Activated T-helper 1 cell treated with anti-CD3 and anti-CD28 coated beads, Interleukin-12 subunit alpha, Interleukin-12 subunit beta, Interleukin-2, Interleukin-4 antibody, amounts not matched to agents 30 ng/mL and 10 ng/mL and 1 ng/mL, durations not matched to agents 14 hours and 24 hours and 36 hours (primary cell): ENCODE measurements at places on chromosomes 7 and 10. TPM values are rescaled to one million over a fixed set of nuclear protein-coding genes. Genes with fewer than 3 reads are reported as not detected.

DNA sequence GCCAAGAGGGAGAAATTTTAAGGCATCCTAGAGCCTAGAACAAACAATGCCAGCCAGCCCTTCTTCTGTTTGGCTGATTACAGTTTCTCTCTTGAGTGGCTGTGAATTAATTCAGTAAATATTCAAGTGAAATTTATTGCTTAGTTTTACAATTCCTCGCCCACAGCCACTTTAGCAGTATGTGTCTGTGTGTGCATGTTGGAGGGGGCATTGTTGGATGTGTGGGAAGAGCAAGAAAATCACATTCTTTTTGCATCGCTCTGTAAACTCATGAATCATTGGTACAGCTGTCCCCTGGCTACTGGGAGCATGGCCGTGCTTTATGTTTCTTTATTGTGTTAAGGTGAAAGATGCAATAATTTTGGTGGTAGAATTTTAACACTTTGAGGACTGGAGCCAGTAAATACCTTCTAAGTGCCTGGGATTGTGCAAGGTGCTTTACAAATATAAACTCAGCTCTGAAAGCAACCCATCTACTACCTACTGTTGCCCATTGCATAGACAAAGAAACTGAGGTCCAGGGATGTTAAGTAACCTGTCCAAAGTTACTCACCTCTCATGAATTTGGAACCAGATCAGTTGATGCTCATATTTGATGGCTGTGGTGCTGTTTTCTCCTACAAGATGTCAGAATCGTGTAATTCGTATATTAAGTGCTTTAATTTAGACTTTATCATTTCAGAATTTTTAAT lies 89.9 kb upstream of the BTBD16 start:
- H3K4me1 ChIP-seq: no peaks in the 10 kb centered on the region
- no peak overlapping the region for H3K27ac ChIP-seq
- peaks cover 6% of the 10 kb centered on the region for H3K27me3 ChIP-seq
- no peak for DNase-seq
- H3K4me3 ChIP-seq: no peak overlapping the region

GRCh38 chr10:114081911-114082583 lies 38.4 kb downstream of the ADRB1 start:
- H3K4me1 ChIP-seq: no peaks in the 10 kb centered on the region
- DNase-seq: no peak
- H3K36me3 ChIP-seq: no peaks in the 10 kb centered on the region
- H3K27ac ChIP-seq: no peak overlapping the region
- H3K27me3 ChIP-seq: peaks cover 17% of the 10 kb centered on the region

DNA sequence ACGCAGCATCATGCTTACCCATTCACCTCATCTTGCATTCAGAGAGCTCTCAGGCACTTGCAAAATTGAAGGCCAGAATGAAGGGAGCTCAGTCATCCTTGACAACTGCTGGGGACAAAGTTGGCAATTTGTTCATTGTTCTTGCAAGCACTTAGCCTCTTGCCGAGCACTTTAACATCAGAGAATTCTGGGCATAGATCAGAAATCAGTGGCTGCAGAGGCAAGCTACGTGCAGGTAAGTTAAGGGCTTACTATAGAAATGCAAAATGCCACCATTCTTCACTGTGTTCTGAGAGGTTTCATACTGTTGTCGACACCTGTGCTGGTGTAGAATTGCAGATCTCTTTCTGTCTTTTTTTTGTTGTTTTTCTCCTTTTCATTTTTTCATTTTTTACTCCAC lies 84.1 kb upstream of the INSYN2A start:
- no peak for DNase-seq
- no peaks in the 10 kb centered on the region for H3K36me3 ChIP-seq
- H3K4me1 ChIP-seq: no peaks in the 10 kb centered on the region
- H3K27me3 ChIP-seq: peaks cover 12% of the 10 kb centered on the region

The ITPRID1 gene
- total RNA-seq: not detected in 2 replicates

- no peak for DNase-seq
- H3K27me3 ChIP-seq: peaks cover 4% of the 10 kb centered on the region
- no peaks in the 10 kb centered on the region for H3K4me1 ChIP-seq
- H3K27ac ChIP-seq: no peak overlapping the region
- no peak overlapping the region for H3K4me3 ChIP-seq
- H3K36me3 ChIP-seq: no peaks in the 10 kb centered on the region
These were observed 260.1 kb downstream of the CREB5 start for GRCh38 chr7:28672397-28672797.
